ENCODE measurements at places on chromosomes 2 and 18. TPM values are rescaled to one million over a fixed set of nuclear protein-coding genes. Genes with fewer than 3 reads are reported as not detected.

Gene TGFBRAP1
- 14.1 TPM for total RNA-seq

Gene AGXT
- not detected for total RNA-seq

Gene CD207
- not detected for total RNA-seq

Gene ANKRD30B
- total RNA-seq: under 0.01 TPM

Gene CXCR1
- total RNA-seq: not detected

Gene RGPD5
- total RNA-seq: 8.2 TPM

Gene NIF3L1
- total RNA-seq: 21.0 TPM

Gene LPIN1
- 149 TPM for total RNA-seq

Gene SCTR
- not detected for total RNA-seq

Gene ZBTB7C
- total RNA-seq: 0.33 TPM

Gene TMEM37
- total RNA-seq: 2.6 TPM

Gene NR4A2
- 0.17 TPM for total RNA-seq

Gene MOGAT1
- not detected for total RNA-seq

Gene TXNDC2
- total RNA-seq: not detected

Gene ZNF521
- total RNA-seq: 23.6 TPM

Gene PSD4
- total RNA-seq: 6.1 TPM

Gene TMEM182
- 3.9 TPM for total RNA-seq

Gene POTEJ
- not detected for total RNA-seq

Gene ACVR1C
- total RNA-seq: 0.83 TPM
